ENCODE measurements at places on chromosomes 5 and 9.

DNA sequence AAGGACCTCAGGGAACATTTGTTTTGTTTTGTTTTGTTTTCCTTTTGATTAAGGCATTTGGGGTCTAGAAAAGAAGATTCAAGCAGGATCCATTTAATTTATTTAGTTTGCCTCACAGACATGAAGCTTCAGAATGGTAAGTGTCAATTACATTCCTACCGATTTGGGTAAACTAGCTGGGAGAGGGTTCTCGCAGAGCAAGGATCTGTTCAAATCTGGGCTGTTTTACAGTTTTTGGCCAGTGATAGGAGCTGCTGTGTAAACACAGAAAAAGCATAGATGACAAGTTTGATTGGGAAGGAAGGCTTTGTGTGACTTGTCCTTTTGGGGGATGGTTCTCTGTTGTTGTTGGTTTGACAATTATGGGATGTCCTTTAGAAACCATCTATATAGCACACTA lies 470.3 kb upstream of the WWC1 start:
- no peak for DNase-seq

DNA sequence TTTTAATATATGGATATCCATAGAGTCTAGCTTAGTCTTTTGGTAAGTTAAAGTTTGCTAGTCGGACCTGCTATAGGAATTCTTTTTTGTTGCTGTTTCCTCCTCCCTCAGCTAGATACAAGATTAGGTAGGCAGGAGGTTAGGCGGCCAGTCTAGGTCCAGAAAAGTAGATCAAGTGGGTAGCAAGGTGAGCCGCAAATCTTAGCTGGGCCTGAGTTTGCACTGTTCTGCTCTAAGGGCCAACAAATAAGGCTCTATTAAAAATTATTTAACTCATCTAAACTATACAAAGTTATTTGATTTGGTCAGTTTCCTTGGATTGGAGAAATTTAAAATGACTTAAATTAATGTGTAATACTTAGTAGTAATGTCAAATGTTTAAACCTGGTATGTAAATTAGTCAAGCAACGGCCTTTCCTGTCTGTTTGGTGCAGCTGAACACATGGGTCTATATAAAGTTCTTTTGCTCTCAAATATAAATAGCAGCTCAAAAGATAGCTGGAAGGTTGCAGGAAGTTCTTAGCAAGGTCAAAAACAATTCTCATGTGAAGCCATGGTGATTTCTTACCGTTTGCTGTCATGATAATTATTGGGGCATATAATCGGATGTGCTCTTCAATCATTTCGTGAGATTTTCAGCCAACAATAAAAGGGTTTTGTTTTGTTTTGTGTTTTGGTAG lies 72.0 kb downstream of the PRKACG start:
- no peak for DNase-seq

DNA sequence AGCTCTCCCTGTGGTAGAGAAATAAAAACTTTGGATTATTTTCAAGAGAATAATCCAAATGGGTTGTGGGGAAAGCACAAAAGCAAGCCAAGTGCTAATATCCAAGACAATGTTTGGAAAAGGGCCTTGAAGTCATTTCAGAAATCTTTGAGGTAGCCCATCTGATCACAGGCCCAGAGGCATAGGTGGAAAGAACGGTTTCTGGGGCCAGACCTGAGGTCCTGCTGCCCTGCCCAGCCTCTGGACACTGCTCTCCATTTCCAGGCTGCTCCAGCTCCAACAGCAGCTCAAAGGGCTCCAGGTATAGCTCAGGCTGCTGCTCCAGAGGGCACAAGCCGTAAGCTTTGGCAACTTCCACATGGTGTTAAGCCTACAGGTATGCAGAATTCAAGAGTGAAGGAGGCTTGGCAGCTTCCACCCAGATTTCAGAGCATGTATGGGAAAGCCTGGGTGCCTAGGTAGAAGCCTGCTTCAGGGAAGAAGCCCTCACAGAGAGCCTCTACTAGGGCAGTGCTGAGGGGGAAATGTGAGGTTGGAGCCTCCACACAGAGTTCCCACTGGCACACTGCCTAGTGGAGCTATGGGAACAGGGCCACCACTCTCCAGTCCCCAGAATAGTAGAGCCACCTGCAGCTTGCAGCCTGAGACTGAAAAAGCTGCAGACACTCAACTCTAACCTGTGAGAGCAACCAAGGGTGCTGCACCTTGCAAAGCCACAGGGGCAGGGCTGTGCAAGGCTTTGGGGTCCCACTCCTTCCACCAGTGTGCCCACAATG lies 133.1 kb downstream of the PIK3R1 start:
- DNase-seq = no peak

- DNase-seq = no peak
These were observed 83.7 kb upstream of the IRX1 start for GRCh38 chr5:3511934-3512333.

GRCh38 chr5:74184649-74185048 lies 455.9 kb downstream of the ENC1 start:
- DNase-seq = no peak

DNA sequence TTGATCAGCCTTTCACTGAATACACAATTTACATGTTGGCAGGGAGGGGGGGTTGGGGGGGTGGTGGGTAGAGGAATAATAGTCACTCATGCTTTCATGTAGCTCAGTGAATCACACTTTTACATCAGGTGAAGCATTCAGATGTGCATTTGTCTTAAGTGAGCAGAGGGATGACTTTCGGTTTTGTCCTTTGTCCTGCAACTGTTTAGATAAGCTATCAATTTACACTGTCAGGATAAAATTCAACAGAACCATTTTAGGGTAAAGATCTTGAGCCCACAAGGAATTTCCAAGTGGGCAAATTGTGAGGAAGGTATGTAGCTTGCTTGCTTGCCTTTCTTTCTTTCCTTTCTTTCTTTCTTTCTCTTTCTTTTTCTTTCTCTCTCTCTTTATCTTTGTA lies 576.2 kb downstream of the MTRR start:
- DNase-seq = no peak

GRCh38 chr9:119086590-119086989 lies 282.6 kb downstream of the BRINP1 start:
- no peak for DNase-seq

GRCh38 chr5:11139217-11139865 lies 378.3 kb upstream of the DAP start:
- no peak for DNase-seq

GRCh38 chr9:120071760-120072159 lies 508.2 kb downstream of the CDK5RAP2 start:
- DNase-seq = no peak

DNA sequence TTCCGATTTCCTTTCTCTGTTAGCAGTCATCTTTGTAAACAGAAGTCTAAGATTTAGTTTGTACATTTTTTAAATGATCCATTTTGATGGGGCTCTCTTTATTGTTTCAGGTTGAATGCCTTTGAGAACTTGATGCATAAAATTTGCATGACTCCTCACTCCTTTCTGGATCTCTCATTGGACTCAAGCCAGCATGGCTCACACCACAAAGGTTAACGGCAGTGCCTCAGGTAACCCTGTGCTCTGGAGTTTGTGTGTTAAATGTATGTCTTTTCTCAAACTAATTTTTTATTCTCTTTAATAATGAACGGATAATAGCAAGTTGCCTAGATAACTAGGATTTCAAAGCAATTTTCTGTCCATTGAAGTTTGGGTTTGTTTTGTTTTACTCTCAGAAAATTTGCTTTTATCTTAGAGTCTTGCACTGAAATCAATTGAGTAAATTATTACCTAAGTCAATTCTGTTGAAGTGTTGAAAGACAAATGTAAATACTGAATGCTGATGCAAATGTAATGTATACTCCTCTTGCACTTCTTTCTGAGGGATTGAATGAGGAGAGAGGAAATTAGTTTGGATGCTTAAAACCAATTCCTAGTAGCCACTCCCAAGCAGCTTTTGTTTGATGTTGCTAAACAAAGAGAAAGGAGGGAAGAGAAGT lies 164.6 kb upstream of the DMRT1 start:
- no peak for DNase-seq

- peak; percentile 47 for DNase-seq
These were observed 124.7 kb upstream of the TBC1D2 start for GRCh38 chr9:98380065-98380681.

- no peak for DNase-seq
These were observed 201.5 kb downstream of the FRMD3 start for GRCh38 chr9:83336706-83337105.

DNA sequence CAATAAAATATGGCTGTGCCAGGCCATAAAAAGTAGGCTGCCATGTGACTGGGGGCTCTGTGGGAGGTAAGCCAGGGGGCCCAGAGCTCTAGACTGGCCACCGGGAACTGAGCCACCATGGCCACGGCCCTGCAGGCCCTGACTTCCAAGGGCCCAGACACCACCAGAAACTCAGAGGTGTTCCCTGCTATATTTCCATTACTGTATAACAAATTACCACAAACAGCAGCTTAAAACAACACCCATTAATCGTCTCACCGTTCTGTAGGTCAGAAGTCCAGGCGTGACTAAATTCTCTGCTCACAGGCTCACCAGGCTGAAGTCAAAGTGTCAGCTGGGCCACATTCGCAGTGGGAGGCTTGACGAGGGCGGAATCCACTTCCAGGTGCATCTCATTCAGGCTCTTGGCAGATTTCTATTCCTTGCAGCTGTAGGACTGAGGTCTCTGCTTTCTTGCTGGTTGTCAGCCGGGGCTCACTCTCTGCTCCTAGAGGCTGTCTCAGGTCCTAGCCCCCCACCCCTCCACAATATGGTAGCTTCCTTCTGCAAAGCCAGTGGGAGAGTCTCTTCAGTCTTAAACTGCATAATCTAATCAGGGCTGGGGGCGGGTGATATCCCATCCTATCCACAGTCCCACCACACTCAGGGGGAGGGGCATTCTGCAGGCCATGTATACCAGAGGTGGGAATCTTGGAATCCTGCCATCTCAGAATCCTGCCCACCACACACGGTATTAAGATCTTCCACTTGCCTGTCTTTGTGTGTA lies 125.4 kb downstream of the C5orf15 start:
- DNase-seq = no peak

Data from naive B cell (primary cell).